Foreskin keratinocyte (primary cell): ENCODE measurements at places on chromosomes 3 and 15.

DNA sequence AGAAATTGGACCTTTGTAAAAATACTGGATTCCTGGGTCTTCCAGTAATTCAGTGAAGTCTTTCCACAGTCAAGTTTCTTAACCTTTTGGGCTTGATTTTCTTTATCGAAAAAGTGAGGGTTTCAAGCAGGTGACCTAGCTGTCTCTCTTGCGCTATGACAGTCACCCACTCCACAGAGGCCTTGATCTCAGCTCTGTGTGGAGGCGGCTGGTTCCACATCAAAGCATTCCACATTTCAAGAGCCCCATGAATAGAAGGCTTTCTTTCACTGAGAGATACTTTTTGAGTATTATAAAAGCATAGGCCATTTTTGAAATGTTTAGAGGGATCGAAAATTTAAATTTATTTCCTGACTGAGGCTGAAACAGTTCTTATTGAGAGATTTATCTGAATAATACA lies 43.9 kb downstream of the GABRA5 start:
- no peak for DNase-seq

- DNase-seq: peak; percentile 67
These were observed 24.9 kb upstream of the RASGRP1 start for GRCh38 chr15:38589502-38589901.

- no peak for DNase-seq
These were observed 85.8 kb downstream of the PPCDC start for GRCh38 chr15:75109021-75109735.

DNA sequence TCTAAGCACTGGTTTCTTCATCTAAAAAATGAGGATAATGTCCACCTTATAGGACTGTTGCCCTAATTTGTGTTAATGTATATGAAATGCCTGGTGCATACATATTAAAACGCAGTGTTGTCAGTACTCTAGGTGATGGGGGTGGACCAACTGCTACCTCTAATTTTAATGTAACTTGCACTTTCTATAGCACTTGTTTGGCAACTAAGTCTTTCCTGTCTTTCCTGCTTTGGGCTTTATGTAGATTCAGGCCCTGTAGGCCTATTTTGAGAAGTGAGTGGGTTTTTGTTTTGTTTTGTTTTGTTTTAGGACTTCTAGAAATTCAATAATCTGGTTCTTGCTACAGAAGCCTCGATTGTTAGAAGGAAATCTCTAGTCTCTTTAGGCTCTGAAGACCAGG lies 21.2 kb downstream of the SLC7A14 start:
- DNase-seq: no peak

GRCh38 chr3:52216585-52217408 lies 8.6 kb downstream of the TLR9 start:
- DNase-seq: peak; percentile 98

DNA sequence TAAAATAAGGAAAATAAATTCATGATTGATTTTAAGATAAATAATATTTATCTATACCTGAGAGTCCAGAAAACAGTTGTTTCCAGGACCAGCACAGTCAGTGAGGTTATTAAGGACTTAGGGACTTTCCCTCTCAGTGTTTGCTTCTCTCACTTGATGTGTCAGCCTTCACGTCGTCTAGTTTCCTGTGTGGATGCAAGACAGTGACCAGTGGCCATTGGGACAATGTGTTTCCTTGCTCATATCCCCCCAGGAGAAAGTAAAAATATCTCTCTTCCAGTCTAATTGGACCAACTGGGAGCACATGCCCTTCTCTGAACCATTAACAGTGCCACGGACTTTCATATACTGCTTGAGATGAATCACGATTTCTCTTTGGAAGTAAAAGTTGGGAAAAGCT lies 157.8 kb upstream of the CTNNB1 start:
- no peak for DNase-seq
